Aortic smooth muscle cell (primary cell): ENCODE measurements at places on chromosomes 16 and 17. TPM values are rescaled to one million over a fixed set of nuclear protein-coding genes. Genes with fewer than 3 reads are reported as not detected.

Gene CACNG4
- total RNA-seq = not detected in 2 replicates

Gene UTS2R
- not detected in 2 replicates for total RNA-seq

Gene ZFHX3
- total RNA-seq = 6.6 and 12.9 TPM in 2 replicates

Gene SMIM22
- not detected in 2 replicates for total RNA-seq

Gene MYO15B
- 2.9 and 3.3 TPM in 2 replicates for total RNA-seq

Gene RGS9
- 0.44 and 0.79 TPM in 2 replicates for total RNA-seq

Gene SMIM5
- 0.12 TPM in 1 of 2 replicates, not detected in the other for total RNA-seq
